AML-193 (cell line): ENCODE measurements at places on chromosomes 1 and 21.

DNA sequence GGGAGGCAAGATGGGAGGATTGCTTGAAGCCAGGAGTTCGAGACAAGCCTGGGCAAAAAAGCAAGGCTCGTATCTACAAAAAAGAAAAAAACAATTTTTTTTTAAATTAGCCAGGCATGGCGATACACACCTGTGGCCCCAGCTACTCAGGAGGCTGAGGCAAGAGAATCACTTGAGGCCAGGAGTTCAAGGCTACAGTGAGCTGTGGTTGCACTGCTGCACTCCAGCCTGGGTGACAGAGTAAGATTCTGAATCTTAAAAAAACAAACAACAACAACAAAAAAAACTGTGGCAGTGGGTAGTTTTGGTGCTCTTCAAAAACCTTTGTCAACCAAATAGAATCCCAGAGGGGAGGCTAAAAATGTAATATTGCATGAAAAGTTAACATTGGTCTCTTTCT is 734 bp downstream of the PTPN22 start:
- DNase-seq, result no peak

- DNase-seq, result no peak
Measured at GRCh38 chr1:23246274-23246673, 29.0 kb upstream of the HTR1D start.

GRCh38 chr1:100921110-100921706 is 25.3 kb downstream of the SLC30A7 start:
- peak; percentile 44 for DNase-seq

- DNase-seq, result no peak
Measured at GRCh38 chr1:42140191-42140590, 13.0 kb upstream of the GUCA2B start.

DNA sequence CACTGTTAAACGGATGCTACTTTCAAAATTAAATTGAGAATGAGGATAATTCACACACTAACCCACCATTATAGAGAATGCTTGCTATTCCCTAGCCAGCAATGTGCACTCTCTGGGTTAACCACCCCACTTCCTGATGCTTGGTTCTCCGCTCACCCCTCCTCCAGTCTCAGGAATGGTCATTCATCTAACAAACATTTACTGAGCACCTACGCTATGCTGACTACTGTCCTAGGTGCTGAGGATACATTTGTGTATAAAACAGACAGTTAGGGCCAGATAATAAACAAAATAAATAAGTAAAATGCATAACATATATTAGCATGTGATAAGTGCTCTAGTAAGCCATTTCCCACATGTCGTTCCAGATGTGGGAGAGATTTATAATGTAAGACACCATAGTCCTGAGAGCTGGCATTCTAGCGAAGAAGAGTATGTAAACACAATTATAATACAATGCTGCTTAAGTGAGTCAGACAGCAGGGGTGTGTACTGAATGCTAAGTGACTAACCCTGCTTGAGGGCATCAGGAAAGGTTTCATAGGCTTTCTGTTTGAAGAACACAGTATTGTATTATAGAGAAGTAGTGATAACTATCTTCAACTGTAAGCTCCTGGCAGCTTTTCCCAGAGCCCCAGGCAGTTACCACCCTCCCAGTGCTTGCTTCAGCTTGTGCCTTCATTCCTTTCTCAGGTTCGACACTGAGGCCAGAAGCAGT is 126.7 kb upstream of the CACHD1 start:
- no peak for DNase-seq

DNA sequence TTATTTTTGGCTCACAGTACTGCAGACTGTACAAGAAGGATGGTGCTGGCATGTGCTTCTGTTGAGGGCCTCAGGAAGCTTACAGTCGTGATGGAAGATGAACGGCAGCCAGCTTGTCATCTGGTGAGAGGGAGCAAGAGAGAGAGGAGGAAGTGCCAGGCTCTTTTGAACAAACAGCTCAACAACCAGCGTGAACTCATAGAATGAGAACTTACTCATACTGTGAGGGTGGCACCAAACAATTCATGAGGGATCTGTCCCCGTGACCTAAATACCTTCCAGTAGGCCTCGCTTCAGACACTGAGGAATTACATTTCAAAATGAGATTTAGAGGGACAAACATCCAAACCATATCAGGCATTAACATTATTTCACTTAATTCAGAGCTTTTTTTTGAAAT is 84.7 kb downstream of the PKN2 start:
- no peak for DNase-seq

GRCh38 chr1:192787914-192788585 is 20.8 kb upstream of the RGS2 start:
- DNase-seq, result peak; percentile 25

DNA sequence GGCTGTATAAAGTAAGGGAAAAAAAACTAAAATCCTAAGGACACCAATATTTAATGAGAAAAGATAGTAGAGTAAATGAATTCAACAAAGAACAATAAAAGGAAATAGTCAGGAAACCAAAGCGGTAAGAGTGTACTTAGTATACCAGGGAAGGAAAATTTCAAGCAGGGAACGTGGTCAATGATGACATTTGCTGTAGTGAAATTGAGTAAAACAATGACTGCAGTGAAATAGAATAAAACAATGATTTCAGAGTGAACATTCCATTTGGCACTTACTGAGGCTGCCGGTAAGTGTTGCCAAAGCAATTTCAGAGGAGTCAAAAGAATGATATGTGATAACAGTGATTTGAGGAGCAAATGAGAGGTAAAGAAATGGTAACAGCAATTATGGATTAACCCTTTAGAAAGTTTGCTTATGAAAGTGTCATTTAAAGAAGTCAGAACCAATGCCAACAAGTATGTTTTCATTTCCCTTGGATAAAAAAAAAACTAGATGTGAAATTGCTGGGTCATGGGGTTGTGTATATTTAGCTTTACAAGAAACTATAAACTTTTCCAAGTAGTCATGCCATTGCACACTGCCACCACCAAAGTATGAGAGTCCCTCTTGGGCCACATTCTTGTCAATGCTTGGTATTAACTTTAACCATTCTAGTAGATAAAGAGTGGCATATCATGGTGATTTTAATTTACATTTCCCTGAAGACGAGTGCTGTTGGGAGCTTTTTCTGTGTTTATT is 50.5 kb downstream of the VCAM1 start:
- DNase-seq, result no peak

DNA sequence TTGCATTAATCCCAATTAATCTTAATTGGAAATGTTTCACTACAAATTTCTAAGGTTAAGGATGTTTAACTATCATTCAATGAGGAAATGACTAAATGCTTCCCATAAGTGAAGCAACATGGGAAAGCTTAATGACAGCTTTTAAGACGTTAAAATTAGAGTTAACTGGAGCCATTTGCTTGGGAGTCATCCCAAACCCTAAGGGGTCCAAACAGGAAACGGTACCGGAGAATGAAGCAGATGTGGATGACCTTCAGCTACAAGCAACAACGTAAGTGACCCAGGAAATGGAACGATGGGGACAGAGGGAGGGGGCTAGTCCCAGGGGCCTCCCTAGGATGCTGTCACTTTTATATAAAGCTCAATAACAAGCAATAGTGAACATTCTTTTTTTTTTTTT is 62.2 kb downstream of the CAPZB start:
- DNase-seq, result no peak
